GM04503 (cell line): ENCODE measurements at places on chromosomes 4 and X.

DNA sequence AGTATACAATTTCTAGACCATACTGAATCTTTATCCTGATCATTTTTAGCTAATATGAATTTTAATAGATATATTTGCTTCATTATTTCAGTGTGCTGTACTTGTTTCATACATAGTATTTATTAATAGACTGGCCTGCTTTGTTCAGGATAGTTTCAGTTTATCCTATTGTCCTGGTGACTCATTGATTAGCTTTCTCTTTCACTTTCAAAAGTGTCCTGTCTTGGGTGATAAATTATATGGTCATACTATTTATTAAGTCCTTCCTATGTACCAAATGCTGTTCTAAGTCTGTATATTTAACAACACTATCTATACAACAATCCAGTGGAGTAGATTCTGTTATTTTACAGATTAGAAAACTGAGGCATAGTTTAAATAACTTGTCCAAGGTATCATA, 153.8 kb upstream of the RAPGEF2 start:
- no peak for DNase-seq

- no peak for DNase-seq
Measured at GRCh38 chrX:87402256-87402655, 115.3 kb upstream of the KLHL4 start.

DNA sequence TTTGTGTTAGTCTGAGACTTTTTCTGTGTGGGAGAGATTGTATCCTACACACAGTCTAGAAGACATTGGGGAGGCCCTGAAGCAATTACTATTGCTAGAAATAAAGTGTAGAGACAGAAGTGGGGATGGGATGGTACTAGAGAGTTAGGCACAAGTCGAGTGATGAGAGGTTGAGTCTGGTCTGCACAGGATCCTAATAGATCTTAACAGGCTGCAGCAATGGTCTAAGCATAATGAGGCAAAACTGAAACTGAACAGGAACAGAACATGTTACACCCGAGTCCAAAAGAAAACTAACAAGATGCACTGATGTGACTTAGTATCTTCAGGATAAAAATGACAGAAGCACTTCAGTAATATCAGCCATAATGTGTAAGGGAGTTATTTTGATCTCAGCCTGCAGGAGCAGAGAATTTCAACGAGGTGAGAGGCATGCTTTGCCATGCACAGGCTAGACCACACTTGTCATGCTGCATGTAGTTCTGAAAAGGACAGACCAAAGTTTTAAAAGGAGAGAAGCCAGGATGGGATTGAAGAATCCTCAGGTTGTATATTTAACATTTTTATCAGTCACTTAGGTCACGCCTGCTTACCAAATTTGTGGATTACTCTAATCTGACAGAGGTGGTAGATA, 205.8 kb upstream of the BOD1L1 start:
- no peak for DNase-seq

DNA sequence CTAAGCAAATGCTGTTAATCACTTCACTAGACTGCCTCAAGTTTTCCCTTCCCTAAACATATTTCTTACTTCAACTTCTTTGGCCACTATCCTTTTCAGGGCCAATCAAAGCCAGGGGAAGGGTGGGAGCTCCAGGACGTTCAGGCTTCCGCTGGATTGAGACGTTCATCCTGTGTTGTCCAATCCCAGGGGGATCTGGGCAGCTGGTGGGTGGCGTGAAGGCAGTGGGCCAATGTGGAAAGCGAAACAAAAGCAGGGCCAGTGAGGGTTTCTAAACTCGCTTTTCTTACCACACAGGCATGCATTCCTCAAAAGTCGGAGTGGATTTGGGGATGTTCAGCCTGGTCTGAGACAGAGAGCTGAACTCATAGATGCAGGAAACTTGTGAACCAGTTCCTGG, 7.6 kb downstream of the CXCL13 start:
- no peak for DNase-seq

- DNase-seq = no peak
Measured at GRCh38 chr4:36692586-36692985, 411.2 kb downstream of the DTHD1 start.
